ENCODE measurements at places on chromosomes 16 and 17. TPM values are rescaled to one million over a fixed set of nuclear protein-coding genes. Genes with fewer than 3 reads are reported as not detected.

DNA sequence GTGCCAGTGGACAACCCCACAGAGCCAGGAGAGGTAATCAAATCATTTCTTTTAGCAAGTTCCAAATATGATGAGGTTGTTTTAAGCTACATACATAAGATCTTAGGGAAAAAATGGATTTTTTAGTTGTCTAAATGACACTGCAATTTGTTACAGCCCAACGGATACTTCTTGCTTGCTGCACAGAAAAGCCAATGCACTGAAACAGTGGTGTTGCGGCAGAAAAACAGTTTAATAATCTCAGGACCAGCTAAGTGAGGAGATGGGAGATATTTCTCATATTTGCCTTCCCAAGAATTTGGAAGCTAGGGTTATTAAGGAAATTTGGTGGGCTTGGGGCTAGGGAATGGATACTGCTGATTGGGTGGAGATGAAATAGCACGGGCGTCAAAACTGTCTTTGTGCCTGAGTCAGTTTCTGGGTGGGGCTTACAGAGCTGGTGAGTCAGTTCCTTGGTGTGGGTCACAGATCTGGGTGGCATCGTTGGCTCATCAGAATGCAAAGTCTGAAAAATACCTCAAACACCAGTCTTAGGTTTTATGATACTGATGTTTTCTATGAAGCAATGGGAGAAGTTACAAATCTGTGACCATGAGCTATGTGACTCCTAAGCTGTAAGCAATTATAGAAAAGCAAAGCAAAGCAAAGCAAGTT lies 255.4 kb downstream of the IRX3 start:
- no peak for DNase-seq
- no peaks in the 10 kb centered on the region for H3K27me3 ChIP-seq
- no peak overlapping the region for H3K27ac ChIP-seq
- no peaks in the 10 kb centered on the region for H3K4me1 ChIP-seq
- no peaks in the 10 kb centered on the region for H3K36me3 ChIP-seq

- H3K27me3 ChIP-seq, result no peaks in the 10 kb centered on the region
- no peak overlapping the region for H3K27ac ChIP-seq
- peaks cover 57% of the 10 kb centered on the region for H3K36me3 ChIP-seq
- H3K4me3 ChIP-seq, result no peak overlapping the region
- no peak for DNase-seq
Measured at GRCh38 chr16:8919934-8920462, 37.8 kb downstream of the LITAFD start.

DNA sequence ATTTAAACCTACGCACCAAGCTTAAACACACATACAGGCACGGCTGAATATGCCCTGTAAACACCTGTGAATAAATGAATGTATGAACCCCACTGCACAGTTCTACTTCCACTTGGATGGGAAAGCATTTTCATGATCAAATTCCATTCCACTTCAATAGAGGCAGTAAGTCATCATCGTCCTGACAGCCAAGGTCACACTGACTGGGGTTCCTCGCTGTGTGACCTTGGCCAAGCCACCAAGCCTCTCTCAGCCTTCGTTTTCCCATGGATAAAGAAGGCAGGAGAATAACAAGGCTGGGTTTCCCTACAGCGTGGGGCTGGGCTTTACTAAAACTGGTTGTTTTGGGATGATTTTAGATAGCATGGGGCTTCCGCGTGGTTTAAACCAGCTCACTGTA lies 82.8 kb downstream of the TBC1D16 start:
- H3K4me3 ChIP-seq, result no peak overlapping the region
- DNase-seq, result no peak
- no peak overlapping the region for H3K27ac ChIP-seq
- no peaks in the 10 kb centered on the region for H3K36me3 ChIP-seq
- H3K4me1 ChIP-seq, result no peaks in the 10 kb centered on the region

- H3K36me3 ChIP-seq, result no peaks in the 10 kb centered on the region
- no peak overlapping the region for H3K4me3 ChIP-seq
- H3K27me3 ChIP-seq, result no peaks in the 10 kb centered on the region
- H3K4me1 ChIP-seq, result peaks cover under 1% of the 10 kb centered on the region
- H3K27ac ChIP-seq, result no peak overlapping the region
- DNase-seq, result no peak
Measured at GRCh38 chr17:68198931-68199836, 48.7 kb upstream of the AMZ2 start.

DNA sequence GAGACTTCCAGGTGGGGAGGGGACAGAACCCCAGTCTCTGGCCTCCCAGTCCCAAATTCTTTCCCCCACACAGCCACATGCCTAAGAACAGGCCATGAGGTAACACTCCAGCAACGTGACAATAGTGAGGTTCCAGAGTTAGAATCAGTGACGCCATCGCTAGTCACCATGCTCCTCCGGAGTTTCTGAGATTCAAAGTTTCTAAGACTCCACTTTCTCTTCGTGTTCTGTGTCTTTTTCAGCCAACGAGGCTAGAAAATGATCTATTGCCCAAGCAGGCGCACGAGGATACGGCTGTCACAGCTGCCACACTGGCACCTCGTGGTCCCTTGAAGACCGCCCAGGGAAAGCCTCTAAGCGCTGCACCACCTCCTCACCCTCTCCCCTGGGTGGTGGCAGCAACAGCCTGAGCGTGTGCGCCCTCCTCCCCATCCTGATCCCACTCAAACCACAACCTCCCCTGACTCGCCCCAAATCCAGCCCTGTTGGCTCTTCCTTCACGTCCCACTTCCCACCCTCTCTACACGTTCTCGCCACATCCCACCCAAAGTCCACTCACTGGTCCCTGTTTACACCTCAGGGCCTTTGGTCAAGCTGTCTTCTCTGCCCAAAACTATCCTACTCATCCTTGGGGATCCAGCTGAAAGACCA lies 1.0 kb downstream of the MCRIP1 start:
- peak overlapping the region; percentile 93 for H3K27ac ChIP-seq
- H3K27me3 ChIP-seq, result no peaks in the 10 kb centered on the region
- peak overlapping the region; percentile 78 for H3K4me3 ChIP-seq
- peaks cover 17% of the 10 kb centered on the region for H3K4me1 ChIP-seq
- DNase-seq, result no peak
- no peaks in the 10 kb centered on the region for H3K36me3 ChIP-seq

HCRT gene
- total RNA-seq, result not detected

DNA sequence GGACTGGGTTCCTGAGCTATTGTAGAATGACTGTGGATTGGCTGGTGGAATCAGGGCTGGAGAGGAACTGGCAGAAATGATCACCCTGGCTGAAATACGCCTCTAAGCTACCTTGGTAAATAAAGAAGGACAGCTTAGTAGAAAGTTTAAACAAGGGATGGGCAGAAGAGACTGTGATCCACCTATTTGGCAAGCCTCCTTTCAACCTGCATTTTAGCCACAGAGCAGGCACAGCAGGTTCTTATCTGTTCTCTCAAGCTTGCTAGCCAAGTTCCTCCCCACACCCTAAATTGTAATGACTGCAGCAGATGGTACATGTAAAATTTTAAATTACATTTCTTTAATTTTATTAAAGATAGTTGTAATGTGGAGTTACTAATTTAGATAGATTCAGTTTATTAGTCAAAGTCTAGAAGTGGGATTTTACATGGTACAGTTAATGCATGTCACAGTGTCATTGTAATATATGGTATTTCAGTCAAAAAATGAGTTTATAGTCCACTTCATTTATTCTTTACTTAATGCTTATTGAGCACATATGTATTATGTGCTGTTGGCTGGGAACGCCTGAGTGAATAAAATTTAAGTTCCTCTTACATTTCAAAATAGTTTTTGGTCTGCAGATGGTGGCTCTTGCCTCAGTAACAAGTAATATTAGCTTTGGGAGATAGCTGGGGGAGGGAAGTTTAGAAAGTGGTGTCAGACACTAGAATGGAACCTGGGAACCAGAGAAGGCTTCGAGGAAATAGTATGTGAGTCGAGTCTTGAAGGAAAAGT lies 11.2 kb downstream of the EPN2 start:
- no peaks in the 10 kb centered on the region for H3K27me3 ChIP-seq
- no peaks in the 10 kb centered on the region for H3K36me3 ChIP-seq
- peaks cover 49% of the 10 kb centered on the region for H3K4me1 ChIP-seq

KCNH6 gene
- not detected for total RNA-seq

DNA sequence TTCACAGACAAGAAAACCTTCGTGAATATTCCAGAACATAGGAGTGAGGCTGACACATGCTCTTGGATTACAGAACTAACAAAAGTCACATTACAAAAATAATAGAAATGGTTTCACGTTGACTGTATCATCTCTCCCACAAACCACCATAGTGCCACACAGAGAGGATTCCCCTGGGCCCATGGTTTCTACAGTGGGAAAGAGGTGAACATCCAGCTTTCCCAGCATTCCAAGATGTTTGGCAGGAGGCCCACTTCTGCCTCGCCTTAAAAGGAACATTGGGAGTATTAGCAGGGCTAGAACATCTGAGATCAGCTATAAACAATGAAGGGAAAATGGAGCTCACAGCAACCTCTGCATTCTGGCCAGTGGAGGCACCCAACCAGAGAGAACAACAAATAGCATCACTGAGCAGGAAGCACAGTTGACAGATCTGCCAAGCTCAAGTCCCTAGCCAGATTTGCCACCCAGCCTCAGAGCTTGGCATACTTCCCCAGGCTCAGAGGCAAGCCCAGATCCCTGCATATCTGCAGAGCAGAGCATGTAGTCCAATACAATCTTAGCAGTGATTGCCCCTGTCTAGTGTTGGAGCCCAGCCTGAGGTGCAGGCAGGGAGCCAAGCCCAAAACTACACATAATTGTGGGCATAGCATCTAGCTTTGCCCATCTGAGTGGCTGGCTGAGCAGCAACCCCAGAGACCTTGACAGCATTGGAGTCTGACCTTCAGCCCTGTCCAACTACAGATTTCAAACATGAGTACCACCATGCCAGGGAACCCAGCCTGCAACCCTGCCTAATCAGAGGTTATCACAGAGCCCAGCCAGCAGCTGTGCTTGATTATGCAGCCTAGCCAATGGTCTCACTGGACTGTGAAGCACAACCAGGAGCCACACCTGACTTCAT lies 260.4 kb downstream of the CEP112 start:
- no peak overlapping the region for H3K27ac ChIP-seq
- DNase-seq, result no peak
- H3K4me3 ChIP-seq, result no peak overlapping the region
- H3K27me3 ChIP-seq, result no peaks in the 10 kb centered on the region
- H3K36me3 ChIP-seq, result no peaks in the 10 kb centered on the region

DNA sequence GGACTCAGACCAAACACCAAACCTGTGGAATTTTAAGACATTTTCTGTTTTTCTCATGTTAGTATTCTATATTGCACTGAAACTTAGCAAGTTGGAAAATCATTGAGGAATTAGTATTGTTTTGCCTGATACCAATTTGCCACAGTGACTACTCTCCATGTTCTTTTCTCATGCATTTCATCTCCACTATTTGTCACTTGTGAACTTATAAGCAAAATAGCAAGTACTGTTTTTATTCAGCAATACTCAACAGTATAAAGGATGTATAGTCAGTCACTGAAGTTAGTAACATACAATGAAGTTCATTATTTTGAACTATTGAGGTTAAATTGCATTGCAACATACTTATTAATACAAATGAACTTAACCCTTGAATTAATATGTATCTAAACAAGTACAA lies 5.8 kb upstream of the VPS35L start:
- no peak overlapping the region for H3K27ac ChIP-seq
- H3K36me3 ChIP-seq, result peaks cover 25% of the 10 kb centered on the region
- H3K27me3 ChIP-seq, result no peaks in the 10 kb centered on the region
- no peaks in the 10 kb centered on the region for H3K4me1 ChIP-seq

DNA sequence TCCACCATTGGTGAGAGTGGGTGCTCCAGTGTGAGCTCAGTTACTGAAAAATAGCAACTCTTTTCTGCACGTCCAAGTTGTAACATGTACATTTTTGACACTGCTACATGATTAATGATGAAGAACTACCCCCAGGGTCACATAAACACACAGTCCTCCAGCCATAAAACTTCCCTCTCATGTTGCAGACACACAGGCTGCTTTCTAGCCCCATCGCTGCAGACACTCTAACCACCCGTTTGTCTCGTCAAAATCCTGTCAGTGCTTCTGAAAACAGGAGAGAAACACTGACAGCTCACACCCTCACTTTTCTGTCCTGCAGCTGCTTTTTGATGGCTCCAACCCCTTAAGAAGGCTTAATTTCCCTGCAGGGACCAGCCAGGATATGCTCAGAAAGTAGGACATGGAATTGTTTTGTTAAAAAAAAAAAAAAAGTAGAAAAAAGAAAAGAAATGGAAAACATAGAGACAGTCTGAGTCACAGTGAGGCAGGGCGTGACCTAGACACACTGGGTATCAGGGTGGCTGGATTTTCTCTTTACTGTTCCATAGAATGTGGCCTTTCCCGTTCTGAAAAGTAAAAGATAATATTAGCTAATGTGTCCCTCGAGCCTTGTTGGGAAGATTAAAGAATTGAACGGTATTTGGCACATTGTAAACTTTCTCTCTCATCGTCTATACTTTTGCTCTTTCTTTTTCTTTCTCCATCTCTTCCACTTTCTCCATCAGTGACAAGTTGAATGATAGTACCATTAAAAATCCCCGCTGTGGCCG lies 20.7 kb upstream of the CCL5 start:
- H3K4me1 ChIP-seq, result no peaks in the 10 kb centered on the region
- DNase-seq, result no peak
- H3K36me3 ChIP-seq, result no peaks in the 10 kb centered on the region
- H3K27ac ChIP-seq, result no peak overlapping the region
- no peaks in the 10 kb centered on the region for H3K27me3 ChIP-seq

DNA sequence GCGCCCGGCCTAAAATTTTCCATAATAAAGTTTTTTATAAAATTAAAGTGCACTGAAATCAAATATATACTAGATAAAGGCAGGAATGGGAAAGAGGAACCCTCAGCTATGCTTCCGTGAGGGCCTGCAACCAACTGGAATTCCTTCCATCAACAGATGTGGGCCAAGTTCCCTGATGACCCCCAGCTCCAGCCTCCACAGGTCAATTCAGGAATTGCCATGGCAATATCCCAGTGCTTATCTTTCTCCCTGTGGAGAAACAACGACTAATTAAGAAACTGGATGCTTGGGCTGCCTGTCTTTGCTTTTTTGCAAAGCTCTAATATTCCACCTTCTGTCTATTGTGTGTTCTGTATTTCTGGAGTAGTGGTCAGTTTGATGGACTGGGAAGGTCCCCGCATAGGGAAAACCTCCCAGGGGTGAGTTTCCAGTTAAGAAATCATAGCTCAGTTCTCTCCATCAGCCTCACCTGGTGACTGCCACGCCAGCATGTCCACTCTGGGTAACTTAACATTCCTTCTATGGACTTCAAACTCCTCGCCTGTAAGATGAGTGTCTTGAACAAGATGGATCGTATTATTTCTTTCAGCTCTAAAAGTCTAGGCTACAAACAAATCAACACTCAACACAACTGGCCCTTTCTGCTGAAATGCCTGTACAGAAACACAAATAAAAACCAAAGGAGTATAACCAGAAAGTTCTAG lies 67.9 kb downstream of the CREBBP start:
- H3K4me1 ChIP-seq, result no peaks in the 10 kb centered on the region
- H3K27me3 ChIP-seq, result no peaks in the 10 kb centered on the region
- H3K36me3 ChIP-seq, result 0 out of 2 replicates have a peak, but pooled peaks cover 2% of the 10 kb centered on the region
- no peak overlapping the region for H3K4me3 ChIP-seq

All from HCT116 (cell line).